Activated T-helper 1 cell treated with anti-CD3 and anti-CD28 coated beads, Interleukin-12 subunit alpha, Interleukin-12 subunit beta, Interleukin-2, Interleukin-4 antibody, amounts not matched to agents 30 ng/mL and 10 ng/mL and 1 ng/mL, durations not matched to agents 14 hours and 24 hours and 36 hours (primary cell): ENCODE measurements at places on chromosomes 1 and 21. TPM values are rescaled to one million over a fixed set of nuclear protein-coding genes. Genes with fewer than 3 reads are reported as not detected.

Gene ZCCHC17
- 24.1 and 24.7 TPM in 2 replicates for total RNA-seq

Gene TEDDM1
- total RNA-seq: not detected in 2 replicates

Gene MXRA8
- total RNA-seq: 0.18 and 0.20 TPM in 2 replicates

Gene RGS4
- not detected in 2 replicates for total RNA-seq

Gene ATP6V1G3
- total RNA-seq: not detected in 2 replicates

Gene PADI3
- total RNA-seq: not detected in 2 replicates

Gene EPHA10
- total RNA-seq: 0.05 and 0.27 TPM in 2 replicates

Gene SPRR2B
- not detected in 2 replicates for total RNA-seq

Gene RIMS3
- total RNA-seq: 1.5 and 1.9 TPM in 2 replicates

Gene CELA2B
- total RNA-seq: not detected in 2 replicates

- DNase-seq: no peak
Measured at GRCh38 chr1:228279722-228280105, 71.9 kb downstream of the OBSCN start.

DNA sequence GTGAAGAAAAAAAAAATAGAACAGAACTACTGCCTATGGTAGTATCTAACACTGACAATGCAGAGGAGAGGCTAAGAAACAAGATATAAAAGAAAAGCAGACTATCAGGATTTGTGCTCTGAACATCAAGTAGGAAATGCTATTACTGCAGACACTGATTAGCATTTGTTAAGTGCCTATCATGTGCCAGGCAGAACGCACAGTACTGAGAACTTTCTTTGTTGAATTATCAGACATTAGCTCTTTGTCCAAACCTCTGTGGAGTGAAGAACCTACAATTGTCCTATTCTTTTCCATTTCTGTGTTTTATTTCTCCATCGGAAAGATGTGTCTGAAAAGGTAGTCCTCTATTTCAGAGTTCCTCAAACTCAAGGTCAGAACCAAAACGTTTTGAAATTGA lies 30.5 kb upstream of the DISP1 start:
- DNase-seq: no peak

- no peak for DNase-seq
Measured at GRCh38 chr1:14292520-14292919, 306.0 kb upstream of the KAZN start.

GRCh38 chr1:110460253-110461220 lies 9.6 kb downstream of the PROK1 start:
- peak; percentile 77 for DNase-seq

- no peak for DNase-seq
Measured at GRCh38 chr1:3105167-3105863, 36.3 kb downstream of the PRDM16 start.

GRCh38 chr1:209384710-209385550 lies 198.6 kb upstream of the CAMK1G start:
- DNase-seq: no peak

- no peak for DNase-seq
Measured at GRCh38 chr1:7667159-7667558, 103.9 kb upstream of the VAMP3 start.

- no peak for DNase-seq
Measured at GRCh38 chr1:242178924-242179708, 180.2 kb upstream of the MAP1LC3C start.

DNA sequence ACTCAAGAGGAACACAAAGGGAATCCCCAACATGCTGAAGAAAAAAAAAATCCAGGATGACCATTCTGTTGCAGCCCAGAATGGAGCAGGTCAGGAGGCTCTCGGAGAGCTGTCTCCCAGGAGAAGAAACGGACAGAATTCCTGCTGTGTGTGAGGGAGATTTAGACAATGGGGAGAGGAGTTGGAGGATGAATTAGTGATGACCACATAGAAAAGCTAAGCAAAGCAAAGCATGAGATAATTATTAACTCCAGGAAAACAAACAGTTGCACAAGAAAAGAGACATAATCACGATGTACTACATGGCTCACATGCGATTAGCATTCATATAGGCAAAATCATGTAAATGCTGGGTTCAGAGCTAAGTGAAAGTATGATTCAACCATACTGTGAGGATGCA lies 61.1 kb upstream of the SMYD2 start:
- no peak for DNase-seq

DNA sequence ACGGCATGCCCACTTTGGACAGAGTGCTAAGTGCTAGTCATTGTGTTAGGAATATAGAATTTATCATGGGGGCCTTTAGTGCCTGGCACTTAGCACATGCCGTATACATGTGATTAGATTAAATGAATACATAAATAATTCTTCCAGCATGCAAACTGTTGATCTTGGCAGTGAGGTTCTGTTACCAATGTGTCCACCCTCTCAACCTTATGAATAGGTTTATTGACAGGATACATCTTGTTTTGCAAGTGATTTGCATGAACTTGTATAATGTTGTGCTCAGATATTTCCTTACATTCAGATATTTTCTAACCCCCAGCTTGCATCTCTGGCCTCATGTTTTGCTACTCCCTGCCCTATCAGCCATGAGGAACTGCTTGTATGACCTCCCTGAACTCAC lies 60.3 kb upstream of the ZNF648 start:
- no peak for DNase-seq
